ENCODE measurements at places on chromosomes 11 and 22.

GRCh38 chr22:18075720-18076497 is 1.9 kb upstream of the PEX26 start:
- DNase-seq, result peak; percentile 74

DNA sequence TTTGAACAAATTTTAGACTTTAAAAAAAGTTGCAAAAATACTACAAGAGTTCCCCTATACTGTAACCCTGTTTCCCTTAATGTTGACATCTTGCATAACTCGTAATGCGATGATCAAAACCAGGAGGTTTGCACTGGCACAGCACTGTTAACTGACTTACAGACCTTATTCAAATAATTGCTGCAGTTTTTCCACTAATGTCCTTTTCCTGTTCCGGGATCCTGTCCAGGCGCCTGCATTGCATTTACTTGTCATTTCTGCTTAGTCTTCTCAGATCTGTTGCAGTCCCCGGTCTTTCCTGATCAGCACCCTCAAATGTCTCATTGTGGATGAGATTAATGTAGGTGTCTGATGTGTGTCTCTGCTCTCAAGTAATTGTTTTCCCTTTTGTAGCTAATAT is 32.0 kb downstream of the APLP2 start:
- no peak for DNase-seq

GRCh38 chr22:37920126-37920525 is 14.0 kb downstream of the MICALL1 start:
- DNase-seq, result no peak

DNA sequence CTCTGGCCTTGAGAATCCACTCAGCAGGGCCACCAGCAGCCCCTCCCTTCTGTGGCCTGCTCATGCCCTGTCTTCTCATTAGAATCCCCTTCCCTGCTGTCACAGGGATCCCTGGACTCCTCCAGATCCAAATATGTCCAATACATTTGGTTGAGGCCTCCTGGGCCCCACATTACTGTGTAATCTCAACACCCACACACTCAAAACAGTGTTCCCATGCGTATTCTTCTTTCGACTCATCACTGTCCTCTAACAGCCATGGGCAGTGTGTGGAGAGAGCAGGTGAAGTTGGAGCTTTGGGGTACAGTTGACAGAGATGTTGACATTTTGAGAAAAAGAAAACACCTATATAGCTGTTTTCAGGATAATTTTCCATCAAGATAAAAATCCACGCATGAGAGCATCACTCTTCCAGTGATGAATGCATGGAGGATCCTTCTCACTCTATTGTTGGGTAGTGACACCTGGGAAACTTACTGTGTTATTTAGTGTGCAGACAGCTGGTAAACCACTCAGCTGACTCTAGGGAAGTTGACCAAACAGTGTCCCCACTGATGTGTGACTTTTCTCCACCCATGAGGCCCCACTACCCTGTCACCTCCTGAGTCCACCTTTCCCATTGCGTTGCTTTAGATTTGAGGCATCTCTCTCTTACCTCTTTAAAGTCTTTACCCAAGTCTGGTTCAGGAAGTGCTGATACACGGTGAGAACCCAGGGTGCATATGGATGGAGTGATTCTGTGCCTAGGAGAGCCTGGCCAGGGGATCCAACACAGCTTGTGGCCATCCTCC is 28.7 kb upstream of the VPREB1 start:
- DNase-seq, result no peak

DNA sequence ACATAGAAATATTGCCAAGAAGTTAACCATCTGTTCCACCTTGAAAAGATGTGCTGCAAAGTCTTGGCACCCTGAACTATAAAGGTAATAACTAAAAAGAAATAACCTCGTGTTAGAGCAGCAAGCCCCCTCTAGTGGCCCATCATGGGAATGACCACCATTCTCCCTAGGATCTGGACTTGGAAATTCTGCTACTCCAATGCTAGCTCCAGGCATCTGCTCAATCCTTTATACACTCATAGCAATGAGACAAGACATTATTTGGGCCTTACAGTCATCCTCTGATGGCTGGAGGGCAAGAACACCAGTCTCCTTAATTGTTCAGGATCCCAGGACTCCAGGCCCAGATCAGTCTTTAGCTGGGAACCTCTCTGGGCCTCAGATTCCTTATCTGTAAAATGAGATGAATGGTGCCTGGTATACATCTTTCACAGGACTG is 76.0 kb downstream of the CWC15 start:
- peak; percentile 54 for DNase-seq
